Stimulated activated CD4-positive, alpha-beta T cell treated with anti-CD3 and anti-CD28 coated beads, Interleukin-4, amount 100 ng/mL, for 4 hours (primary cell): ENCODE measurements at places on chromosomes 1 and 21.
A peak's percentile ranks its signal among the peaks of the same experiment; 100 is the strongest.

- DNase-seq: no peak
Measured at GRCh38 chr1:229107304-229107815, 163.6 kb upstream of the RAB4A start.

GRCh38 chr1:67688526-67689219 is 3.7 kb downstream of the GADD45A start:
- DNase-seq: no peak

- peak; percentile 8 for DNase-seq
Measured at GRCh38 chr1:244730153-244730933, 77.4 kb downstream of the DESI2 start.

- DNase-seq: no peak
Measured at GRCh38 chr1:59481881-59482505, 185.1 kb downstream of the FGGY start.

- no peak for DNase-seq
Measured at GRCh38 chr1:173506437-173506836, 29.3 kb downstream of the PRDX6 start.

DNA sequence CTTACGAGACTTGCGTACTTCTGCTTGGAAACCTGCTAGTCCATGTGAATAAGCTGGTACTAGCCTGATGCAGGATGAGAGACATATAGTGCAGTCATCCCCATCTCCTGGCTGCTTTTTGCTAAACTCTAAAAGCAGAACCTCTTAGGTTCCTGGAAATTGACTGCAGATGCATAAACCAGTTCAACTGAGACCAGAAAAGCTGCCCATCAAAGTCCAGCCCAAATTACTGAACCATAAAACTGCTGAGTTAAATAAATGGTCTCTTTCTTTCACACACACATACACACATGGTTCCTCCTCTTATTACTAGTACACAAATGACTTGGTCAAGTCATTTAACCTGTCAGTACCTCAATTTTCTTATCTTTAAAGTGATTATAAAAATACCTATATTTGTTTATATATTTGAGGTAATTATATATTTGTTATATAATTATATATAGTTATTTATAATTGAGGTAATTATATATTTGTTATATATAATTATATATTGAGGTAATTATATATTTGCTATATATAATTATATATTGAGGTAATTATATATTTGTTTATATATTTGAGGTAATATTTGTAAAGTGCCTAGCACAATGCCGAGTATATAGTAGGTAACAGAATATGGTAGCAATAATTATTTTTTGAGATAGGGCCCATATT is 25.2 kb upstream of the RABGAP1L start:
- no peak for DNase-seq

DNA sequence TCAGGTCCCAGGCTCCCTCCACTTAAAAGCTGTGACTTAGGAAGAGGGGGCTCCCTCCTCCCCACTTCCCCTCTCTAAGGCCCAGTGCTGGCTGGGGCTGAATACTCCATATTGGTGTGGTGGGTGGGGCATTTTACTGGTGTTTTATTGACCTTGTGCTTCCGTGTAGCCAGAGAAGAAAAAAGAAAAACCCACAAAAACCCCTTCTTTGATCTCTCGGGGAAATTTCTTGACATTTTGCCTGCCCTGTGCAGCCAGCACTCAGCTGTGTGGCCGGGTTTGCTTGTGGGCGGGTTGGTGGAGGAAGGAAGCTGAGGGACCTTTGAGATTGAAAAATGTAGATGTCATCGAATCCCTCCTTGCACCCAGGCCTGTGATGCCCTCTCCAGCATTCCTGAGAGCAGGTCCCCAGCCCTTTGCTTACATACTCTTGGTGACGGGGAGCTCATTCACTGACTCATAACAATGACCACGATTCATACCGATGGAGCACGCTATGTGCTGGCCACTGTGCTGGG is 24.8 kb downstream of the TNFRSF8 start:
- no peak for DNase-seq

- DNase-seq: no peak
Measured at GRCh38 chr1:81470275-81470674, 330.5 kb upstream of the ADGRL2 start.

DNA sequence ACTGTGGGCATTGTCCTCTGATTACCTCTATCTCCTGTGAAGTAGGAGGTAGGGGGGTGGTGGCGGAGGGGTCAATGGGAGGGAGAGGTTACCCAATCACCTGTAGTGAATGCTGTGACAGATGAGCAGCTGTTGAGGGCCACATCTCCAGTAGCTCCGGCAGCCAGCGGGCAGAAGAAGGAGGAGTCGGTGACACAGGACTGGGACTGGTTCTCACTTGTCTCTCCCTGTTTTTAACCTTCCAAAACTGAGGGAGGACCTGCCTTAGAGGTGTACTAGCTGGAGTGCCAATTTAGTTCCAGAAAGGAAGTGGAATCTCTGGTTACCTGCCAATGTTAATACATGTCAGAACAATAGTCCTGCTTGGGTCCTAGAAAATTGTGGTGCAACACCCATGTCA is 56.2 kb upstream of the ENAH start:
- DNase-seq: no peak
